ENCODE measurements at places on chromosomes 1 and 21.

DNA sequence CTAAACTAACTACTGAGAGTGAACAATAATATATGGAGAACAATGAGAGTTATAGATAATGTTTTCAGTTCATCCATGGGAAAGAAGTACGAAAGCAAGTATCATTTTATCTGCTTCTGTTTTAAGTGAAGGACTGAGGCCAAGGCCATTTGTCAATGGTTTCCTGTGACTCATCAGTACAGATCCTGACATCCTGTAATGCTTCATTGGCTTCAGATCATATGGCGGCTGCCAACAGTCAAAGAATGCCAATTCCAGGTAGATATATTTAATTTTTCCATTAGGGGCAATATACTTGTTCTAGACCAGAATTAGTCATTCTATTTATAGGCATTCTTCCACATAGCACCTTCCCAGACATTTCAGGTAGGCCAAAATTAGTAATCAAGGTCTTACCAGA, 97.3 kb downstream of the USH2A start:
- DNase-seq: no peak

DNA sequence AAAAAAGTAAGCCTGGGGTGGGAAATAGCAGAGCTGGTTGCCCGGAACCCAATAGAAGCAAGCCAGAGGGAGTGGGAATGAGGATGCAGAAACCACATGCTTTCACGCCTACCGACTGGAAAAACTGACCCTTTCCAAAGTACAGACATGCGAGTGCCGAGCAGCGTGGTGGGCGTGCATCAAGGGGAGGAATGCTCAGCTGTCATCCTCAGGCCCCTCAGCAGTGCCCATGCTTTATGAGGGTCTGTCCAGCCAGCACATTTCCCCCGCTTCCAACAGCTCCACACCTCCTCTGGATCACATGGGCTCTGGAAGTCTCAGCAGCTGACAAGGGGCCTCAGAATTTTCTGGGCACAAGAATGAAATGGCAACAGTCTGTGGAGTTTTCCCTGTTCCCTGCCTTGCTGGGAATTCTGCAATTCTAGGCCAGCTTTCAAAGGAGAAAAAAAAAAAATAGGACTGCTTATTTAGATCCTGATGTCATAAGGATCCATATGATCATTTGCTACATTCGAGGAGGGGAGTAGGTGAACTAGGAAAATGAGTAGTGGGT, 19.1 kb upstream of the IKBKE start:
- DNase-seq: no peak

DNA sequence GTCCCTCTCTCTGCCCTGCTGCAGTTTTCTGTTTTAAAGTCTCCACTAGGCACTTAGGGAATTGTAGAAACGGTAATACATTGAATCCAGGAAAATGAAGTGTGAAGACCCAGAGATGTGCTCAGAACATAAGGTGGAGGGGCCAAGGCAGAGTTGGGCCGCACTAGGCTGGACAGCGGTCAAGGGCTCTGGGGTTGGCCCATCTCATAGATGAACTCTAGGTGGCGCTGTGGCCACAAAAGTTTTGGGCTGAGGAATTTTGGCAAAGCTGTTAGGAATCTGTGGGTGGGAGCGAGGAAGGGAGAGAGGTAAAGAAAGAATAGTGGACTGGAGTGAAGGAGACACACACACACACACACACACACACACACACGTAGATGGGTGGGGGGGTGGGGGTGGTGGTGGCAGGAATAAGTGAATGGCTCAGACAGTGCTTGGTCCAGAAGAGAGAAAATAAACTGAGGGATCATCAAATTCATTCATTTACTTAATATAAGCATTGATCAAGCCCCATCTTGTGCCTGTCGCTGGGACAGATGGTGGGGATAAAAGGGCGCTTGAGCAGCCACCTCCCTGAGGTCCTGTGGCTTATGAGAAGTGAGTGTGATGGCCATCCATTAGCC, 258.5 kb downstream of the TRABD2B start:
- DNase-seq: no peak

DNA sequence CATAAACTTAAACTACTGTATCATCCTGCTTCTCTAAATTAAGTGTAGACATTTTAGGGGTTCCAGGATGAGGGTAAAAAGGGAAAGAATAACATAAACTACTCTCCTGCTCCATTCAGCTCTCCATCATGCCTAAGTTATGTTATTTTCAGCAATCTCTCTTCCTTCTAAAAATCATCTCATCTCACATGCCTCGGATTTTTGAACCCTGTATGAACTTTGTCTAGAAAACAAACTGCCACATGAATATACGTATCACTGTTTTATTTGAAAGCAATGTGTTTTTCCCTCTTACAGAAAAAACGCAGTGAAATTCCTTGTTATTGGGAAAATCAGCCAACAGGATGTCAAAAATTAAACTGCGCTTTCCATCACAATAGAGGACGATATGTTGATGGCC, 32.6 kb downstream of the ZBED6 start:
- DNase-seq: no peak

DNA sequence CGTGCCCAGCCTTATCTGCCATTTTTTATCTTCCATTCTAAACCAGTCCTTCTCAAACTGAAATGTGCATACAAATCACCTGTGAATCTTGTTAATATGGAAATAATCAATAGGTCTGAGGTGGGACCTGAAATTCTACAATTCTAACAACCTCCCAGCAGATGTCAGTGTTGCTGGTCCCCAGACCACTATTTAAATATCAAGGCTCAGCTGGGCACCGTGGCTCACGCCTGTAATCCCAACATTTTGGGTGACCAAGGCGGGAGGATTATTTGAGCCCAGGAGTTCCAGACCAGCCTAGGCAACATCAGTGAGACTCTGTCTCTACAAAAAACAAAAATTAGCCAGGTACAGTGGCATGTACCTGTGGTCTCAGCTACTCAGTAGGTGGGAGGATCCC, 4.1 kb downstream of the UQCRHL start:
- no peak for DNase-seq

GRCh38 chr21:18228060-18228739, 16.4 kb upstream of the CHODL start:
- no peak for DNase-seq

DNA sequence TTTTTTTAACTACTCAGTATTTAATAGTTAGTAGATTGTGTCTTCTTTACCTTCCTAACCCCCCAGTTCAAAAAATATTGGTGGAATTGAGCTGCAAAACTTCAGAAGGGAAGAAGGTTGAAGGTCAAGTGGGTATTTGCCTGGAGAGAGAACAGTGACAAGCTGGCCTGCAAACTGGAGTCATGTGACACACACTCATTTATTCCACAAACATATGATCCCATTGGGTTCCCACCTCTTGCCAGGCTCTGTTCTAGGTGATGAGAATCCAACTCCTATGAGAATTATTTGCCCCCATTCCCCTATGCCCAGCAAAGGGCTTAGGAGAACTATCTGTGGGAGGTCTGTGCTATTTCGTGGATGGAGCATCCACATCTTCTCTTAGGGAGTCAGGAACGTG, 3.5 kb upstream of the PEF1 start:
- DNase-seq: no peak

- no peak for DNase-seq
Measured at GRCh38 chr1:54989473-54989872, 9.0 kb downstream of the TMEM61 start.

DNA sequence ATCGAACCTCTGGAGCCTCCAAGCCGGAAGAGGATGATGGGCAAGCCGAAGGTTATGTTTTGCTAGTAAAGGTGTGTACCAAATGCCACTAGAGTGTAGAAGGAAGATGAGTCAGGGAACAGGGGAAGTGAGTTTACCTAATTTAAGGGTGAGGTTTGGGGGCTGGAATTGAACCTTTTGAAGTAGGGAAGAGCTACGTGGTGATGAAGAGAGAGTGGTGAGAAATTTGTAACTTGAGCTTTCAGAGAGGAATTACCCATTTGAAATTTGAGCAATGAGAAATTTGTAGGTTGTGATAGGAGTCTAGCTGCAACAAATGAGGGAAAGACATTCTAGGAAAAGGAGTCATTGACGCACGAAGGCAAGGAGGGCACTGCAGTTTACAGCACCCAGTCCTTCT, 70.0 kb upstream of the TENT5C start:
- DNase-seq: no peak

- no peak for DNase-seq
Measured at GRCh38 chr1:62346886-62347285, 27.7 kb upstream of the KANK4 start.

GRCh38 chr1:33326785-33327184, 5.9 kb upstream of the A3GALT2 start:
- peak; percentile 69 for DNase-seq

All from ovary (tissue), 10 donors.